ENCODE measurements at places on chromosomes 1 and 21.
A peak's percentile ranks its signal among the peaks of the same experiment; 100 is the strongest.

GRCh38 chr1:153498746-153499145 is 37.0 kb downstream of the S100A6 start:
- DNase-seq: no peak

DNA sequence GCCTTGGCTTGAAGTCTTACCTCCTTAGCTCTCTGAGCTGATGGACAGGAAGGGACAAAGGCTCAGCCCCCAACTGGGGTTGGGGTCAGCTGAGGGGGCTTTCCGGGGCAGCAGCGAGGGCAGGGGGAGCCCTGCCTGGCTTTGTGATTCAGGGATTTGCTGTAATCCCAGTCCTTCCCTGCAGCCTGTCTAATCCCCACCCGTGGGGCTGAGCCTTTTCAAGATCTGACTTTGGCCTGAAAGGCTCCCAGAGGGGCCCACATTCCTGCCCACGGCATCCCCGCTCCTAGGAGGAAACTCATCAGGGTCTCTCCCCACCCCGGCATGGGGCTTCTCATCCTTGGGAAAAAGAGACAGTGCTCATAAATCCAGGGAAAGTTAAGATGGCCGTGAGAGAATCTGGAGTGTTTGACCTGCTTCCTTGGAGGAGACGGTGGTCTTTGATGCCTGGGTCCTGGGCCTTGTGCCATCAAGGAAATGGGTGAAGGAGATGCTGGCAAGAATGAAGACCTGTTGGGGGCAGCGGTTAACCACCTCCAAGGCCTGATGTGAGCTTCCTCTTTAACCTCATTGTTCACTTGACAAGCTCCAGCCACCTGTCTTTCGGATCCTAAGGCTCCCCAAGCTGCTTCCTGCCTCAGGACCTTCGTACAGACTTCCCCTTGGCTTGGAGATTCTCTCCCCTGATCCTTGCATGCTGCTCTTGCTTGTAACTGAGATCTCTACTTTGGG is 83.1 kb upstream of the WNT4 start:
- no peak for DNase-seq

GRCh38 chr1:75330624-75331023 is 196.4 kb downstream of the LHX8 start:
- DNase-seq: no peak

GRCh38 chr1:67312615-67313014 is 4.9 kb downstream of the IL12RB2 start:
- no peak for DNase-seq

DNA sequence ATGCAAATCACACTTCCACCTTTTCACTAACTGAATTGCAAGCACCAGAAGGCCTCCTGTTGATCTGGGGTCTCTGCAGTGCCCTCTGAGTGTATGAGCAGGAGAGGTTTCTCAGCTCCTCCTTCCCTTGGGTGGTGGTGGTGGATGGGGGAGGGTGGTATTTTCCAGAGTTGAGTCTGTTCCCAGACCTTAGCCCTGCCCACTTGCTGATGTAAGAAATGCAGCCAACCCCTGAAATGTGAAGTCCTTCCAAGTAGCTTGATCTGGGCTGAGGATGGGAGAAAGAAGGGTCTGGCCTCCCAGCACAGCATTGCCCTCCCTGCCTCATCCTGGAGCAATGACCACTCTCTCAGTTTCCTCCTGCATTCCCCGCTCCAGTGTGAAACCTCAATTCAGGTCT is 6.3 kb upstream of the FOXD2 start:
- no peak for DNase-seq

GRCh38 chr1:185920602-185921001 is 186.4 kb downstream of the HMCN1 start:
- no peak for DNase-seq

DNA sequence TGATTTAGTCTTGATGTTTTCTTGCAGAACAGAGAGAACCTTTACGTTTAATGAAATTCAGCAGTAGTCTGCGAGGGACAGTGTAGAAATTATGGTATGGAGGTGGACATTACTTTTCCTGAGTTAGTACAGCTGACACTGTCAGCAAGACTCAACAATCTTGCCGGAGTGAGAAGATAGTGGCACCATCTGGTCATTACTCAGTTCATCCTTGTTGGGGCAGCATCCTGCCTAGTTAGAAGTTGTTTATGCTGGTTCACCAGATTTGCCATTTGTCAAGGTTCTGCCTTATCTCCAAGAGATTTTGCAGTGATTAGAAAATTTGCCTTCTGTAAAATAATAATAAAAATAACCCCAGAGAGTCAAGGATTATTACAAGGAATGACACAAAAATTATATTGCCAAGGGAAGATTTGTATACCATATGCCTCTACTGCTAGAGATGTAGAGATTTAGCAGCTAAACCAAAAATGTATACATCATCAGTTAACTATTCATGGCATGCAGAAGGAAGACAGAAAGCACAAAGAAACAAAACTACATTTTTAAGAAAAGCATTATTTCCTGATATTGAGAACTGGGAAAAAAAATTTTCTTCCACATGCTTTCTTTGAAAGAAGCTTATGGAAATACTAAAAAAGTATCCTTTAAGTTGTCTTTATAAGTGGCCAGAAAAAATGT is 1967.4 kb downstream of the NCAM2 start:
- peak; percentile 4 for DNase-seq

DNA sequence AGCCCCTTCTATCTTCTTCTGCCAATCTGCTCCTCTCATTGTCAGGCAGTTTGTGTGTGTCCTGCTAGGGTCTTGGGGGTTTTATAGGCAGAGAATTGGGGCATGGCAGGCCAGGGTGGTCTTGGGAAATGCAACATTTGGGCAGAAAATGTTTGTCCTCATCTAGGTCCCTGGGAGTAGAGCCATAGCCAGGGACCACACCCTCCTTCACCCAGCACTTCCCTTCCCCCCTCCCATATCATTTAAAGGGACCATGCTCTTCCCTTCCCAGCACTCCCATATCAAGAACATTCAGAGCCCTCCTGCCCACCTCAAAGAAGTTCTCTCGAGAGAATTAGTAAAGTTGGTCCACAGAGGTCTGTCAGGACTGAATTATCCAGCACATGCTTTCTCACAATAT is 41.7 kb downstream of the ZNF697 start:
- DNase-seq: no peak

DNA sequence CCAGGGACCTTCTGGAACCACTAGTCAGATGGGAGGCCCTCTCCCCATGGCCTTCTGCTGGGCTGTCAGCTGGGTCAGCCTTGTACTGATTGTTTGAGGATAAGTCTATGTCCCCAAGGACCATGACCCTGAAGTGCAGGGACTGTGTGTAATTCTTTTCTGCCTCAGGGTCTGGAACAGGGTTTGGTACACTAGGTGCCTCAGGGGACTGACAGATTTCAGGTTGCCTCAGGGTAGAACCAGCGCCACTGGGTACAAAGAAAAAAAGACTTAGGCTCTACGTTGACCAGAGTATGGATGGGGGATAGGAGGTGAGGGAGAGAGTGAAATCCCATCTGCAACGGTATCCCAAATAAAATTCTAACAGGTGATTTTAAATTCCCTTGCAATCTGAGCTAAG is 3.0 kb downstream of the KDF1 start:
- DNase-seq: no peak

GRCh38 chr1:65231718-65232330 is 77.5 kb upstream of the DNAJC6 start:
- DNase-seq: peak; percentile 12

DNA sequence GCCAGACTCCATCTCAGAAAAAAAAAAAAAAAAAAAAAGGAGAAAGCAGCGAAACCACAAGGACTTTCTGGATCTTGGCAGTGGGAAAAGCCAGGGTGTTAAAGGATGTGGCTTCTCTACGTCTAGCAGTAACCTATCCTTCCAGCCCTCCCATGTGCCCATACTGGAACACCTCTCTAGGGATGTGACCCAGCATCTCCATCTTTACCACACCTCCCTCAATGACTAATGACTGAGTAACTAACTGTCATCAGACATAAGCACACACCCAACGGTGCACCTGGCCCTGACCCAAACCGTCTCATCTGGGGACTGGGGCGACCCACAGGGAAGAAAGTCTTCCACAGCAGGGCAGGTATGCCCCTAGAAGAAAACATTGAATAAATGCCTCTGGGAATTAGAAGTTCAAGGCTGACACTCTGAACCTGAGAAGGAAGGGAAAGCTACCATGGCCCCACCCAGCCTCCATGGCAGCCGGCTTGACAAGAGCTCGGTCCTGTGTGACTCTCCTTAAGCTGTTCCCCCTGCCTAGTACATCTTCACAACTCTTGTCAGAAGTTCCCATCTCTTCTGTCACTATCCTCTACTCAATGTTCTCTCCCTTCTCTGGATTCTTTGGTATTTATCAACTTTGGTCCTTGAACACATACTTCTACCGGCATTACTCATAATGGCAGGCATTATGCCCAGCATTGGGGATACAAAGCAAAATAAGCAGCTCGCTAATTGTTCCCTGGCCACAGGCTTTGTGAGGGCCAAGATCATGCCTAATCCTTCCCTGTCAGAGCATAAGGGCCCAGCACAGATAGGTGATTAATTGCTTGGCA is 14.8 kb upstream of the PAQR6 start:
- DNase-seq: peak; percentile 98

DNA sequence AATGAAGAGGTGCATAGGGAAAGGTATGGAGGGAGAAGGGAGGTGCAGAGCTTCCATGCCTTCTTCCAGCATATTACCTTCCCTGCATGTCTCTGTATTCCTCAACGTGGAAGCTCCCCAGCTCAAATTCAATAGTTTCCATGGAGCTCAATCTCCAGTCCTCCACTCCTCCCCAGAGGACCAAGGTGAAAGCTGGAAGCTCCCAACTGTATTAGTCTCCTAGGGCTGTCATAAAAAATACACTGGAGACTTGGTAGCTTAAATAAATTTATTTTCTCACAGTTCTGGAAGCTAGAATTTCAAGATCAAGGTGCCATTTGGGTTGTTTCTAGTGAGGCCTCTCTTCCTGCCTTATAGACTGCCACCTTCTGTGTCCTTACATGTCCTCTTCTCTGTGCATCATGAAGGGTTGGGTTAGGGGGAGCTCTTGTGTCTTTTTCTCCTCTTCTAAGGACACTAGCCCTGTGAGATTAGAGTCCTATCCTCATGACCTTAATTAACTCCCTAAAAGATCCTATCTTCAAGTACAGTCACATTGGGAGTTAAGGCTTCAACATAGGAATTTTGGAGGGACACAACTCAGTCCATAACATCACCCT is 21.9 kb upstream of the RABGGTB start:
- DNase-seq: no peak

- no peak for DNase-seq
Measured at GRCh38 chr1:53080041-53080440, 18.0 kb downstream of the PODN start.

GRCh38 chr1:101145449-101145820 is 91.4 kb upstream of the S1PR1 start:
- no peak for DNase-seq

DNA sequence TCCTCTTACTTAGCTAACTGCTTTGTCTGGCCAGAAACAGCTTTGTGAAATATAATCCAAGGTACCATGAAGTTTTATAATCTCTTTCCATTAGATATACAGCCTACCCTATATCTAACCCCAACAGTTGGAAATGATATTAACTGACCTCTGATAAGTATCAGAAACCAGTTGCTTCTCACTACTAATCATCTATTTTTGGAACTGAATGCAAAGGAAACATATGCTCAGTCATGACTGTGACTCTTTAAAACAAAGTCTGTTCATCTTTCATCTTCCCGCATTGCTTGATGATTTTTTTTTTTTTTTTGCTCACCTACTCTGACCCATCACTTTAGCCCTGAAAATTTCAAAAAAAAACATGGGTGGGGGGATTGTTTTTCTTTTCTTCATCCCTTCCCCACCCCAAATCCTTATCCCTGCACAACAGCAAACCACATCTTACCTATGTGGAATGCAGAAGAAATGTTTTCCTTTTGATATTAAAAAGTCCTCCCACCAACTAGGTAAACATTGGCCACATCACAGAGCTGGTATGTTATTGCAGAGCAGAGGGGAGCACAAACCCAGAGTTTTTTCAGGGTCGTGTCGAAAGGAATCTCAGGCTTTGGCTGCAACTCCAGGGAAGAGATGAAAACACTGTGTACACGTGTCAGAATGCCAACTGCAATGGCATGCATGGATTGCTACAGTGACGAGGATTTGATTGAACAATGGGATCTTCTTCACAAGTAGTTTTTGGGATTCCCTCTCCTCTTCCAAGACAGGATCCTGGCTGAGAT is 137.3 kb downstream of the SLC30A10 start:
- DNase-seq: peak; percentile 91

DNA sequence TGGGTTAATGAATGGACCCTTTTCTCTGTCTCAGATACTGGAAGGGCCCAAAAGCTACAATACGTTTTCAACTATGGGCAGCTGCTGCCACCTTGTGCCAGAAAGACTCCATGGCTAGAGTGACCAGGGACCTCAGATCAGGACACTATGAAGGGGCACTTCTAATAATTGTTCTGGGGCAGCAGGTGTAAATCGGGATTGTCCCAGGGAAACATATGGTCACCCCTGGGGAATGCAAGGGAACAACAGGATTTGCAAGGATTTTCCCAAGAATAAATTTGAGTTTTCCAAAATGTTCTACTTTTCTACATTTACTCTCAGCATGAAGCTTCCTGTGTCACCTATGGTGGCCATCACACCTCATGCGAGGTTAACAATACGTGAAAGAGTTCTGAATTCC is 12.0 kb upstream of the FCAMR start:
- peak; percentile 92 for DNase-seq
